ENCODE measurements at places on chromosomes 2 and 18.

- DNase-seq, result no peak
Observed at GRCh38 chr18:67280486-67281242, 235.9 kb downstream of the DSEL start.

DNA sequence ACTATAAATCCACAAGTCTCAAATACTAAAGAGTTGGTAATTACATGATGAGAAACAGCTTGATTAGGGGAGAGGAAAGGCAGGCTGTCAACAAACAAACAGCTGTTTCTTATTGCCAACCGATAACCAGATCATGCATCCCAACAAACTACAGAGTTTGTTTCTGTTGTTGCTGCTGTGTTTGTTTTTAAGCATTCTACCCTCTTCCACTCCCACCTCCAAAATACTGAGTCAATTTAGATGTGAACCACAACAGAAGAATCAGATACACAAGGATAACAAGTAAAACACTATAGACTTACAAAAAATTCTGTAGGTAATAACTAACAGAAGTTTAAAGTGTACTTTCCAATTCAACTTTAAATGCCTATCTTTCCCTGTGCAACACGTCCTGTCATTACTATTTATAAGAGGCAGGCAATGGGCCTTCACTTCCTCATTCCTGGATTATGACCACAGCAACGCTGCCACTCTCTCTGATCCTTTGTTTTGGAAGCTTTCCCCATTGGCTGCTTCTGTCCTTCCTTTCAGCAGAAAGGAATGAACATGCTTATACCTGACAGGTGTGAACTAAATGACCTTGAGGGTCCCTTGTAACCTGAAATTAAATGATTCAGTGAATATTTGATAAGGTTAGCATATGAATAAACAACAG is 152.0 kb downstream of the SRBD1 start:
- peak; percentile 63 for DNase-seq

DNA sequence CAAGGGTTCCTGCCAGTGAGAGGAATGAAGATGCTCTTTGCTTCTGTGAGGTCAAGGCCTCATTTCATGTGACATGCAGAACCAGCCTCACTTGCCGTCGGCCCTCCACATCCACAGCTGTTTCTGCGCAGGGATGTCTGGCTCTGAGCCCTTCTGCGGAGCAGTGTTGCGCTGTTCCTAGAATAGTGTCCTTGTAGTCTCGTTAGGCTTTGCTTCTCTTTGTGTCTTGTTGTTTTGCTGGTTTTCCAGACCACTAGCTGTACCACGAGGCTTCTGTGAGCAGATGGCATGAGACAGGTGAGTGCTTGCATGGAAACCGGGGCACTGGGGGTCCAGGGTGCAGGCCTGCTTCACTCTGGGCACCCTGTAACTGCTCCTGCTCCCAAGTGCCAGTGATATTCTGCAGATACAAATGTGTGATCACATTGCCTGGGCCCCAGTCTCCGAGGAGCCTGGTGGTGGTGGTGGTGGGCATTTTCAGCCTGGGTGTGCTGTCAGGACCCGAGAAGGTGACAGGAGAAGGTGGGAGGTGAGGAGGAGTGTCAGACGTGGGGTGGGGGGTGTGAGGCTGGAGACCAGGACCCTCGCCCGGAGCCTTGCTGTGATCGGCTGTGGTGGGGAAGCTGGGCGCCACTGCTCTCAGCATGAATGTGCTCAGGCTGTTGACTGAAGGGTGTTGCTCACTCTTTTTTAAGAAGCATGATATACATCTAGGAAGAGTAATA is 34.3 kb downstream of the LDLRAD4 start:
- no peak for DNase-seq

- DNase-seq, result no peak
Observed at GRCh38 chr2:39281391-39281790, 37.6 kb upstream of the CDKL4 start.

DNA sequence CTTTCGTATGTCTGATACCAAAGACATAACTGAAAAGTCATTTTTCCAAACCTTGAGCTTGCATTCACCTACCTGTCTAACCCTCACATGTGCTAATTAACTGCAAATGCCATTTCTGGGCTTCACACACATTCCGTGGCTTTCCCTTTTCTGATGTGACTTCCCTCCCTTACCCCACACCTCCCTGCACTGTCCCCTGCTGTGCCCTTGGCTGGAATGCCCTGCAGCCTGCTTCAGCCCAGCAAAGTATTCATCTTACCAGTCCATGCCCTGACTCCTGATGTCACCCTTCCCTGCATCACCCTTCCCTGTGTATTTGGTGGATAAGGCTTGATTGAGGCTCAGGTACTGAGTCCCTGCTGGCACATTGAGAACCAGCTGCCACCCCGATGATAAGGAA is 12.2 kb downstream of the RETSAT start:
- DNase-seq, result no peak

- peak; percentile 77 for DNase-seq
Observed at GRCh38 chr2:65366595-65367125, 65.7 kb downstream of the SPRED2 start.

GRCh38 chr18:21559195-21559594 is 41.3 kb downstream of the ESCO1 start:
- DNase-seq, result no peak

- DNase-seq, result no peak
Observed at GRCh38 chr2:187642498-187642897, 88.3 kb upstream of the TFPI start.
